ENCODE measurements at places on chromosomes 6 and 20.

- DNase-seq: no peak
Measured at GRCh38 chr20:25276533-25277050, 28.7 kb downstream of the PYGB start.

DNA sequence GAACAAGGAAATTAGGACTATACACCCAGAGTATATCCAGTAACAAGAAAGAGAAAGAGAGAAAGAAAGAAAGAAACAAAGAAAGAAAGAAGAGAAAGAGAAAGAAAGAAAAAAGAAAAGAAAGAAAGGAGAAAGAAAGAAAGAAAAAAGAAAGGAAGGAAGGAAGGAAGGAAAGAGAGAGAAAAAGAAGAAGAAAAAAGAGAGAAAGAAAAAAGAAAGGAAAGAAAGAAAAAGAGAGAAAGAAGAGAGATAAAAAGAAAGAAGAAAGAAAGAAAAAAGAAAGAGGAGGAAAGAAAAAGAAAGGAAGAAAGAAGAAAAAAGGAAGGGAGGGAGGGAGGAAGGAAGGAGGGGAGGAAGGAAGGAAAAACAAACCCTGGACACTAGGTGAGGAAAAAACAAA lies 981.8 kb downstream of the TBC1D32 start:
- DNase-seq: no peak

- DNase-seq: peak; percentile 65
Measured at GRCh38 chr6:1787894-1788293, 178.2 kb downstream of the FOXC1 start.

DNA sequence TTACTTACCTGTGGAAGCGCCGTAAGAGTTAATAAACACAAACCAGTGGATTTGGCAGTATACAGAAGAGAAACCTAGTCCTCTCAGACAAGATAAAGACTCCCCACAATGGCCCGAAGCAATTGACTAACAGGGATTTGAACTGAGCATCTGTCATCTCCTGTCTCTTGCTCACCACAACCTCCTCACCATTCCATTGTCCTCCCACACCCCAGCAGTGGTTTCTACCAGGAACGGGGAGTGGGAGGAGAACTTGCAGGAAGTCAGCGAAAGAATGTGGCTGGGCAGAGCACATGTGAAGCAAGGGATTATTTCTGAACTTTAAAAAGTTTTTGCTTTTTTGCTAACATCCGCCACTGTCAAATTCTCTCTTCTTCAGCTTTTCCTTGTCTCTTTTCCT lies 24.6 kb upstream of the TAAR1 start:
- DNase-seq: peak; percentile 74

- DNase-seq: peak; percentile 43
Measured at GRCh38 chr20:21202259-21202658, 76.4 kb downstream of the KIZ start.

DNA sequence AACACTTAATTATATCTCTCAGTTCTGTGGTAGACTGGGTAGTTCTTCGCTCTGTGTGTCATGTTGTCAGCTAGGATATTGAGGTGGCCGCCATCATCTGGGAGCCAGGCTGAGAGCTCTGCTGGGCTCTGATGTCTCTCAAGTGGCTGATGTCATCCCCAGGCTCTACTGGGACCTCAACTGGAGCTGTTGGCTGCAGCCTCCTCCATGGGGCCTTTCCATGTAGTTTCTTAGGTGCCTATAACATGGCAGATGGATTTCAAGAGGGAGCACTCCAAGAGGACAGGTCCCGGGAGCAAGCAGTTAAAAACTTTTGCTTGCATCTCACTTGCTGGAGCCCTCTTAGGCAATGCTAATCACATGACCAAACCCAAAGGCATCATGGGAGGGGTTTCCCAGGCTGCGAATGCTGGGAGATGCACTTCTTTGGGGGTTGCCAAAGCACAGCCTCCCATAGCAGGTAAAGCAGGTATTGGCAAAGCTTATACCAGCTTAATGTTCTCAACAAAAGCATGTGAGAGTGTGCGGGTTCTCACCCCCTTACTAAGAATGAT lies 129.8 kb downstream of the TMEM242 start:
- no peak for DNase-seq

GRCh38 chr6:30150671-30151395 lies 10.2 kb downstream of the TRIM10 start:
- peak; percentile 8 for DNase-seq

GRCh38 chr6:21898107-21898796 lies 304.7 kb downstream of the SOX4 start:
- peak; percentile 87 for DNase-seq

GRCh38 chr6:166772518-166772917 lies 145.5 kb upstream of the RPS6KA2 start:
- DNase-seq: no peak

DNA sequence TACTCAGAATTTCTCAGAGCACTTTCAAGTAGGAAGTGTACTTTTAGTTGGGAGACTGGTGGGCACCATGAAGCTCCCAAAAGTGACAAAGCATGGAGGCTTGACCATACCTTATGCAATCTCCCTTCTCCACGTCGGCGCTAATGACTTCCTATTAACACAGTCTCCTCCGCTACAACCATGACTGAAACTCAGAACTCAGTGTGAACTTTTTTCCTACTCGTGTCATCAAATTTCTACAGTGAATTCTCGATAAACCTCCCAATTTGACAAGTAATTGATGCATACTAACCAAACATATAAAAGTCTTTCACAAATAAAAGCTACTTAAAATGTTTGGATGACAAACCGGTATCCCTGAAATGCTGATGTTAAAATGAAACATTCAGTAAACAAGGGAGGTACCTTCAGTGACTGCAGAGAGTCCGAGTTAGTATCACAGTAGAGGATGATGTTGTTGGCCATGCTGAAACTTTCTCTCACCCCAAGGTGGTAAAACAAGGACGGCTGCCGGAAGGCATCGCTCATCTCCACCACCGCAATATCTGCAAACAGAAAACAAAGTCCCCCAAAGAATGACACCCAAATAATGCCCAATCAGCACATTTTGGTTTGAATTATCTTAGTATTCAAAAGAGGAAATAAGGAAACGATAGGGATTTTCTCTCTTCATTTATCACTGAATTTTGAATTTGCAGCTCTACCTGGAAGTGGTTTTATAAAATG lies 72.1 kb downstream of the MAP3K5 start:
- no peak for DNase-seq

GRCh38 chr6:84333842-84334241 lies 106.4 kb upstream of the CEP162 start:
- no peak for DNase-seq

DNA sequence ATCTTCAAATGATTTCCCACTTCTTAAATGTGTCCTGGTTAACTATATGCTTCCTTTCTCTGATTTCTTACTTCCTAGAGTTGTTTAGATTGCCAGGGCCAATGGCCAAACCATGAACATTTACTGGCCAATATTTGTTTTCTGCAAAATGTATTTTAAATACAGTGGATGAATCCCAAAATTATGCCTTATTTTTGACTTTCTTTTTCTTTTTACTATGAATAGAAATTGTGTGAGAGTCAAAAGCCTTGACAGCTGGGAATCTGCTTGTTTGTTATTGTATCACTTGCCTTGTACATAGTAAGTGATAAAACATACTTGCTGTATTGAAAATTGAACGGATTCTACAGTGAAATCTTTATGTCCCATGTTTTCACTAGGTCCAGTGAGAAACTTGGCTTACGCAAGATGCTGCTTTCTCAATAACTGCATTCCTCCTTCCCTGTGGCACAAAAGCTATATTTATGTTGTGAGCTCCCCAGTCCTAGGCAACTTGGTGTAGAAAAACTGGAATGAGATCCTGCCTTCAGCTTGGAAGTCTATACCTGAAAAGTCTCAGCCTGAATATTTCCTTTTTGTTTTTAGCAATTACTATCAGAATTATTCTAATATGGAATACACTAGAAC lies 295.2 kb downstream of the EPHA7 start:
- DNase-seq: no peak

GRCh38 chr20:53778041-53778516 lies 184.4 kb upstream of the ZNF217 start:
- DNase-seq: no peak

- DNase-seq: no peak
Measured at GRCh38 chr6:72621291-72622093, at the start of gene KCNQ5. TSS of gene KCNQ5 (plus strand) at chr6:72622064.

DNA sequence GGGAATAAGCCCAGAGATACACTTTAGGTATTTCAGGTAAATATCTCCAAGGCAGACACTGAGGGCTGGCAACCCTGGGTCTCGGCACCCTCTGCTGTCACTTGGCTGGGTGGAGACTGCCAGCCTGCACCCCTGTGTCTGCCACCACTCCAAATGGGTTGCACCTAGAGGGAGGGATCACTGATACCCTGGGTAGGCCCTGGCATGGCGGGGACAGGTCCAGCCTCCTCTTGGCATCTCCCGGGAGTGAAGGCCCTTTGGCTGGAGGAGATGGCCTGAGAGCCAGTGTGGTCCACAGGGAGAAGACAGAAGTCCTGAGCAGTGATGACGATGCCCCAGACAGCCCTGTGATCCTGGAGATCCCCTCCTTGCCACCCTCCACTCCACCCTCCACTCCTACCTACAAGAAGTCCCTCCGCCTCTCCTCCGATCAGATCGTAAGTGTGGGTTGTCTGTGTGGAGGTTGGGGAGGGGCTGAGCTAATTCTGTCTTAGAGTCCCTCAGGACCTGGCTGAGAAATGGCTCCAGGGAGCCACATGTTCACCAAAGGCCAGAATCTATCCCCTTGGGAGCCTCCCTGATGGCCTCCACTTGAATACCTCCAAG lies 10.9 kb downstream of the EMILIN3 start:
- no peak for DNase-seq

DNA sequence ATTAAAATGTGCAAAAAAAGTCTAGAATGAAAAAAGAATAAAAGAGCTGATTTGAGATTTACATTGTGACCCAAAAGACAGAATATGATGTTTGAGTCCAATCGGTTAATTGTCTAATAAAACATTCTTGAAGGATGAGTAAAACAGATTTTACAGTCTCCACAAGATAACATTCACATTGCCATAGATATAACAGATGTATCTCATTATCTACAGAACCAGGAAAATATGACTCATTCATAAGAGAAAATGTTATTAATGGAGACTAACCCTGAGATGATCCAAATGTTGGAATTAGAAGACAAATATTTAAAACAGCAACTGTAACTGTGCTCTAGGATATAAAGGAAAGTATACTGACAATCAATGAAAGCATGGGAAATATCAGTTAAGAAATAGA lies 141.7 kb downstream of the RFX6 start:
- DNase-seq: no peak

DNA sequence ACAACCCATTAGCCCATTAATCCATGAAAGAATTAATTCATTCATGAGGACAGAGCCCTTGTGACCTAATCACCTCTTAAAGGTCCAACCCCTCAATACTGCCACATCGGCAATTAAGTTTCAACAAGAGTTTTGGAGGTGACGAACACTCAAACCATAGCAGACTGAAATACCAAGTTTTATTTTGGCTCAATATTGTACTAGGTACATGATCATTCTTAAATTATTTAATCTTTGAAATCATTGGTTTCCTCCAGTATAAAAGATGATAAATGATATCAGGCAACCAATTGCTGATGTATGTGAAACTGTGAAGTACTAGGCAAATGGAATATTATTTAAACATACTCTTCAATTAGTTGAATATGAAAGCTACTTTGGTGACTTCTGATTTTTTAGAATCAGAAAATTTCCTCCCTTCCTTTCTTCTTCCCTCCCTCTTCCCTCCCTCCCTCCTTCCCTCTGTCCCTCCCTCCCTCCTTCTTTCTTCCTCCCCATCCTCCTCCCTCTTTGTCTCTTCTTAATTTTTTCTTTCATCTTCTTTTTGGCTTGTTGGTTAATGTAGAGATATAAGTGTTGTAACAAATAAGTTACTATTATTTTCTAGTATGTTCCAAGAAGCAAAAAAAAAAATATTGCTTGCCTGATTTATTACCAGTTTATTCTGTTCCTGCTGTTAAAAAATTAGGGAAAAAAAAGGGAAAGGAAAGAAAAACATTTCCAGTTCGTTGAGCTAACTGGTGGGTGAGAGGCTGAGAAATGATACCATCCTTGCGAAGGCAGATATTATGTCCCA lies 233.9 kb upstream of the ZNF217 start:
- no peak for DNase-seq

DNA sequence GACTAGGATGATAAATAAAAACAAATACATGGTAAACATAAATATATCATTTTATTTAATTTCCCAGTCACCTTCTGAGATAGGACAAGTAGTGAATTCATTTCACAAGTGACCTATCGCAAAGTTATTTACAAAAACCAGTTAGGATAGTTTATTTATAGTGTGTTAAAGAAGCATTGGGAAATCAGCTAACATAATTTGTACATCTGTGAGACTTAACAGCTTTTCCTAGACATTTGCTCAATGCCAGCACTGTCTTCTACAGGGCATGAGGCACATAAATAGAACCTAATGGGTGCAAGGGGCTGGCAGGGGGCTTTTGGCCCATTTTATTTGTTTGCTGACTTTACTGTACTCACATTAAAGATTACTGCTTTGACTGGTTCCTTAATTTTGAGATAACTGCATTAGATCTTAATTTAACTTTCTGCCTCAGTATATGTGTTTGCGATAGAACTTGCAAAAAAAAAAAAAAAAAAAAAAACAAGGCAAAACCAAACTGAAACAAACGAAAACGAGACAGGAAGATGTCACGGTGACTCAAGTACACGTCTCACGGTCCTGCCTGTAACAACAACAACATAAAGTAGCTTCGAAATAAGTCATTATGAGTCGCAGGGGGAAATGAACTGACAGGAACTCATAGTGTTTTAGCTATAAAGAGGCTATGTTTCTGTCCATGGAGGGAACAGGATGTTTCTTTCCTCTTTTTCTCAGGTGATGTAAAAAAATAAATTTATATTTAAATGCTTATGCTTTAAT lies 133.7 kb upstream of the GMDS start:
- DNase-seq: peak; percentile 82

GRCh38 chr6:37840940-37841300 lies 21.4 kb downstream of the ZFAND3 start:
- no peak for DNase-seq

- DNase-seq: no peak
Measured at GRCh38 chr6:16473908-16474771, 235.8 kb downstream of the GMPR start.
